ENCODE measurements at places on chromosomes 3 and 15.

GRCh38 chr15:70698836-70699390, 64.4 kb downstream of the UACA start:
- DNase-seq, result no peak

- no peak for DNase-seq
These were observed 50.1 kb downstream of the LYSMD4 start for GRCh38 chr15:99683000-99683670.

DNA sequence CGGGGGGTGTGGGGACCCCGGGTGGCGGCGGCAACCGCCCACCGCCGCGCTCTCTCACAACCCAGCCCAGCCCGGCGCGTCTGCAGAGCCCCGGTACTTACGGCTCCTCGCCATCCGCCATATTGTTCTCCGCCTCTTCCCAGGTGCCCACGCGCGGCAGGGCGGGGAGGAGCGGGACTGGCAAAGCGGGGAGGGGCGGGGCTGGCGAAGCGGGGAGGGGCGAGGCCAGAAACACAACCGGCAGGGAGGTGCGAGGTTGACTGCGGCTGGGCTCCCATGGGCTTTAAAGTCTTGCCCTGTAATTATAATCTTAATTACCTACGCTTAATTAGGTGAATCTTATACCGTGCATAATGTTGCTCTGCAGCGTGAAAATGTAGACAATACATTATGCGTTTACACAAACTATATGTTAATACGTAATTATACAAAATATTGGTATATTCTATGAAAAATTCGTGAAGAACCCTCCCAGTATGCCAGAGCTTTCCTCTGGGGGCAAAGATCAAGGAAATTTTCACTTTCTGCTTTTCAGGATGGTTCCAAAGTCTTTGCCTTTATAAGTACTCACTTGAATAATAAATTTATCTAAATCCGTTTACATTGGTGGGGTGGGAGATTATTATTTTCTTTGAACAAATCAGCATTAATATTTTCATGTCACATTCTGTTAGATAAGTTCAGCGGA, at the start of gene UBA3:
TSS of gene UBA3 (minus strand) at position 133 of the 688 bp plus-strand sequence. CDS start at position 121, 12 bp downstream.
- peak; percentile 94 for DNase-seq

GRCh38 chr3:101281521-101282030, 38.8 kb downstream of the IMPG2 start:
- DNase-seq, result peak; percentile 52

DNA sequence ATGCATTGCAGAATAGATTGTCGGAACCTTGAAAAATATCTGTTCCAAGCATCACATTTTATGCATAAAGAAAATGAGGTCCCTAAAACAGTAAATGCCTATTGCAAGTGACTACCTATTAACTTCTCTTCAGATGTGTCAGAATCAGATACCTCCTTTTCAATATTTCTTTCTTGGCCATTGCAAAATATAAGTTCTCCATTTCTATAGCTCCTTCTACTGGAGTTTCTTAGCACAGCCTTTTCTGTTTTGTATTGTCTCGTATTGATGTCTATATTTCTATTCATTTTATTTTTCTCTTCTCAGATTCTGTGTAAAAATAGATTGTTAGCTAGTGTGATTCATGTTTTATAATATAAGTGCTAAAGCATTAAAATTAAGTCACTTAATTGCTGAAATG, 63.4 kb downstream of the PPARG start:
- DNase-seq, result no peak

DNA sequence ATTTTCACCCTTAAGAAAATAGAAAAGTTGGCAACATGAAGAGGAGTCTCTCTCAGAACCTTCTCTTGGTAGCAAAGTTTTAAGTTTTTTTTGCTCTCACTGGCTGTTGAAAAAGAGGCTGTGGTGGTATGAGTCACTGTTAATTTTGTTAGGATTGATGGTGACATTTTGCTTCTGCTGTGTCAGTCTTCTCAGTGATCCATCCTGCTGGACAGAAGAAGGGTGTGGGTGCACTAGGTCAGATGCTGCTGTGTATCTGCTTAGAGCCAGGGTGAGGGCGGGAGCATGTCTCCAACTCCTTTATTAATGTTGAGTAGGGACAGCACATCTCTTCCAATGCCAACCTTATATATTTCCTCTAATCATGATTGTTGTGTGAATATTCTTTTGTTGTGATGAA, 369.5 kb downstream of the FEZF2 start:
- no peak for DNase-seq

- no peak for DNase-seq
These were observed 75.7 kb upstream of the TNFSF10 start for GRCh38 chr3:172598904-172599303.

- no peak for DNase-seq
These were observed 58.0 kb upstream of the ATP2B2 start for GRCh38 chr3:10563396-10563795.

DNA sequence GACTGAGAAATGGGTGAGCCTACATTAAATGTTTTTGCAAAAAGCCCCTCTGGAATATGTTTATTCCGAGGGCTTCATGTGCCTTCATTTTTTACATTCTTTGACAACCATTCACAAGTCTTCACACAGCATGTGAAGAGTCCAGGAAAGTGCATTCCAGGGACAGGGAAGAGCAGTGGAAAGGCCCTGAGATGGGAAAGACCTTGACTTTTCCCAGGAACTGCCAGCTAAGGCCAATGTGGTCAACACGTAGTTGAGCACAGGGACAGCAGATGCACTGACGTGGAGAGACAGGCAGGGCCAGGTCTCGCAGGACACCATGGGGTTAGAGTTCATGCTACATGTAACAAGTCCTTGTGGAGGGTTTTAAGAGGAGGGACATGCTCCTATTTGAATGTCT, 21.7 kb downstream of the SSR3 start:
- DNase-seq, result no peak

DNA sequence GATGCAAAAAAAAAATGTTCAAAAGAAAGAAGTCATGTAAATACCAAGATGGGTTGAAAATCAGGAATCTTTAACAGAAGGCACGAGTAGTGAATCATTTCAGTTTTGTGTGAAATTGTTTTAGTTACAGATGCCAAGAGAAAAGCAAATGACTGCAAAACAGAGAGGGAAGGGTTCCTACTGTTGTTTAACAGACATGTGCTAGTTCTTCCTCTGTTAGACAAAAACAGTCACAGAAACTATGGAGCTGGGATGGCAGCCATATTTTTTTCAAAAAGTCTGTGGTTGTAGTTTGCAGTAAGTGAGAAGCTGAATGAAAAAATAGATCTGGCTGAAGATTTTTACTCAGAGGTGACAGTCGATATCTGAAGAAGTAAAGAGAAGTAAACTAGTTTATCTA, 511.9 kb downstream of the ZIC1 start:
- DNase-seq, result no peak

DNA sequence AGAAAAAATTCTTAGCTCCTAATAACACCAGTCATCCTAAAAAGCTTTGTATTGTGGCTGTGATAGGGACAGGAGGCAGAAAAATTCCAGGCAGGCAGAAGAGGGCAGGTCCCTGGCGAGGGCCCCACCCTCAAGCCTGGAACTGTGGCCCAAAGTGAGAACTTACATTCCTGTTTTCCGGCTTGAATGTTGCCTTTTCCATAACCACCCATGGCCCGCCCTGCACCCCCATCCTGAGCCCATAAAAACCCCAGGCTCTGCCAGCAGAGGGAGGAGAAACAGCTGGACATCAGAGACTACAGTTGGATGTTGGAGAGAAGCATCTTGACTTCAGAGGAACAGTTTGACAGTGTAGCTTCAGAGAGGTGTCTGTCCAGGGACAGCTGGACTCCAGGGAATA, 37.3 kb downstream of the SLCO2A1 start:
- DNase-seq, result no peak
